Activated gamma-delta T cell treated with Interleukin-2 at 50 U/mL for 16 hours (primary cell): ENCODE measurements at places on chromosomes 11 and 22.

DNA sequence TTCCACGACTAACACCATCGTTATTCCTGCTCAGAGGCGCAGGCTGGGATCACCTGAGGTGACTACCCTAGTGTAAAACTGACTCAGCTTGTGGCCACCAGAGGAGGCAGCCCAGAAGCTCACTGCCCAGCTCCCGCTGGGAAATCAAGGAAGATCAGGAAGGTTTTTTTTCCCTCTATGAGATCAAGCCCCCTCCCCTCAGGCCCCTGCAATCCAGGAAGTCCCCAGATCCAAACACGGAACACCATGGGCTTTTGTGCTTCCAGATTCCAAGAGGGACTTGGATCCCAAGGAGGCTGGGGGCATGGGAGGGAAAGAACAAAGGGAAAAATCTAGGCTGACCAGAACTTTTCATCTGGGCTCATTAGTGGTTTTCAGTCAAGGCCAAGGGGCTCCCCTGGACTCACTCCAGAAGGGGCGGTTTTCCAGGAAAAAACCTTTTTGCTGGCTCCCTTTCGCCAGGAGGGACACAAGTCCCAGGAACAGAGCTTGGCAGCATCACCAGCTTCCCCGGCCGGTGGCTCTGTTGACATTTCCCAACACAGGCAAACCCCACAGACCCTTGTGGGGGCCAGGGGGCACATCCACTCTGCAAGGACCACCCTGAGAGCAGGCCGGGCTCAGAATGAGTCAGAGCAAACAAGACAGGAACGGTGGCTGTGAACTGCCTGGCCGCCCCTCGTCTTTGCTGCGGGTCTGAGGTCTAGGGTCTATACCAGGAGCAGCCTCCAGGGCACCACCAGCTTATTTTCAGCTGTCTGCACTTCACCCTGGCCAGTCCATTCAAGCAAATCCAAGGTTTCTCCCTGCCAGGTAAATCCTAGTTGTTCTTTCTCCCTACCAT lies 36.8 kb downstream of the MYH9 start:
- no peak for DNase-seq

DNA sequence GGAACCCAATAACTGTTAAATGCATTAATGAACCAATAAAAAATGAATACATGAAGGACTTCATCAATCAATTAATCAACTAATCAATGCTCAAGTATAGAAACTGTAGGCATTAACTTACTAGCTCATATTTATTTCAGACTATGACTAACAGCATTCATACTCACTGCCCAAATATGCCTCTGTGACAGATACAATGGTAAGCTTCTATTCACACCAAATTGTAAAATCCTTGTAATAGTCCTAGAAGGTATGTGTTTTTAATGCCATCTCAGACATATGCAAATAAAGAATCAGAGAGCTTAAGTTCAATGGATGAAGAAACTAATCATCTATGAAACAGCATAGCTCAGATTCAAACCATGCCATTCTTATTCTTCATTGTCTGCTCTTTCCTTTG lies 1253.6 kb upstream of the TENM4 start:
- no peak for DNase-seq

DNA sequence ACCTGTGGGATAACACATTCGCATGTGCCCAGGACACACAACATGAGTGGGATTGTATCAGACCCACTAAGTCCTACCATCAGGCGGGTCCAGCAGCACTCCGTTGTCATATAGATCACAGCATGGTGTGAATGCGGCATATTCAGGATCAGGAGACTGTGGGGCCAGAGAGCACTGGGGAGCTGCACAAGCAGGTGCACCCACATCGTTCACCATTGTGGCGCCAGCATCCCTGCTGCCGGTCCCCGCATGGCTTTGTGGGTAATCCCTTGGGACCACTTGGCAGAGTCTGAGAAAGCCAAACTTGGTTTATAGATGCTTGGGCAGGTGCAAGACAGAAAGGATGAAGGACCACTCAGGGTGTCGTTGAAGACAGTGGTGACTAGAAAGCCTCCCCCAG lies 201.6 kb upstream of the B3GAT1 start:
- no peak for DNase-seq

- DNase-seq = no peak
Measured at GRCh38 chr11:8652140-8652539, 30.3 kb downstream of the TRIM66 start.

GRCh38 chr11:126914166-126914565 lies 86.4 kb downstream of the KIRREL3 start:
- no peak for DNase-seq

DNA sequence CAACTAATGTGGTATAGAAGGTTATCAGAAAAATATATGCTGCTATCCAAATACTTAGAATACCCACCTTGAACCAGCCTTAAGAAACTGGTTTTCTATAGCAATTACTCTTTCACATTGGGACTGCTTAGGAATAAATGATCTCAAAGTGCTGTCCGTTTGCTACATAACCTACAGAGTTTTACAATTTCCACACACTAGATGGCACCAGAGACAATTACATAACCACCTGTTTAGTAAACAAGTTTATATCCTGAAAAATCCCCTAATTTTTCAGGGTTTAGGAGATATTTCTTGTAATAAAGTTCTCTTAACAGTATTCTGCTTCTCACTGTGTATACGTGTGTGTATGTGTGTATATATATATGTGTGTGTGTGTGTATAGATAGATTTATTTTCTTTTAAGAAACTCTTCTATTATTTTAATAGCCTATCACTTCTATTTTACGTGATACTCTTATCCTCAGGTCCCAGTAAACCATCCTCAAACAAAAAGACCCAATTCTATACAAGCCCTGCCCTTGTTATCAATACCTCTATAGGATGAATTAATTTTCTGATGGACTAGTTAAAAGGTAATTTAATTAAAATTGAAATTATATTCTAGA lies 6.7 kb upstream of the OR5I1 start:
- DNase-seq = no peak

DNA sequence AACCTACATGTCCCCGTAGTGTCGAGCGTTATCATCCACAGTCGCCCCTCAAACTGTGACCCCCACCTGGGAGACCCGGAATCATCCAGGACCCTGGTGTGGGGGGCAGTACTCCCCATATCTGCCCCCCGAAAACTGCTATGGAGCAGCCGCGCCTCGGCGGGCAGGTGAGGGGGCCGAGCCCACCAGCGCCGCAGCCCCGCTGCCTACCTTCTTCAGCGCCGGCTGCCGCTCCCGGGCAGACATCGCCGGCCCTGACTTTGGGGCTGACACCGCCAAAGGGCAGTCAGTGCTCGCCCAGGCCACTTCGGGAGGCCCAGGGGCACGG lies 825 bp downstream of the ARHGAP20 start:
- no peak for DNase-seq

DNA sequence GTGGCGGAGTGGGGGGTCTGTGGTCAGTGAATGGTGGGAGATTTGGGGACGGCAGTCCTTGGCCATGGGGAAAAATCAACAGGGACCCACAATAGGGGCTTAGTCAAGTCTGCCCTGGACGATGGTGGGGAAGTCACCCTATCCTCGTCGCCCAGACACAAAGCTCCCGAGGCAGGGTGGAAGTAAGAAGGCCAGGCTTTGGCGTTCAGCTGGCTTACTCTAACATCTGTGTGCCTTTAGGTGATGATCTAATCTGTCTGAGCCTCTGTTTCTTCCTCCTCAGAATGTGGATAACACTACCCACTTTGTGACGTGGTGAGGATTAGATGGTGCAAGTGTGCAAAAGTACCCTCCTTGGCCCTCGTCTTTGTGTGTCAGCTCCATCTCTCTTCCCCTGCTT lies 192.2 kb downstream of the ST3GAL4 start:
- no peak for DNase-seq

DNA sequence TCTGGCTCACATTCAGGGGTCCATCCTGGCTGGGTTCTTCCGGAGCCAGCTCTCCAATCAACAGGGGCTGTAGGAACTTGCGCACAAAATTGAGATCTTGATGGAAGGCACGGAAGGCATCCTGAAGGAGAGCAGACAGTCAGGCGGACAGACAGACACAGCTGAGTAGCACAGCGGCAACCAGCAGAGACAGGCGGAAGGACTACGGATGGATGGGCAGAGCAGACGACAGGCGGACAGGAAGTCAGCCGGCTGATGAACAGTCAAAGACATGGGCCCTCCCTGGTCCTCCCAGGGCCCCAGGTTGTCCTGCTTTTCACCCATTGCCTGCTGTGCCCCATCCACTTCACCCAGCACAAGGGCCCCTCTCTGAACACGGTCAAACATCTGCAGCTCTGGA lies 11.3 kb downstream of the FADS3 start:
- no peak for DNase-seq

GRCh38 chr22:21657360-21658032 lies 8.3 kb upstream of the PPIL2 start:
- peak; percentile 68 for DNase-seq

DNA sequence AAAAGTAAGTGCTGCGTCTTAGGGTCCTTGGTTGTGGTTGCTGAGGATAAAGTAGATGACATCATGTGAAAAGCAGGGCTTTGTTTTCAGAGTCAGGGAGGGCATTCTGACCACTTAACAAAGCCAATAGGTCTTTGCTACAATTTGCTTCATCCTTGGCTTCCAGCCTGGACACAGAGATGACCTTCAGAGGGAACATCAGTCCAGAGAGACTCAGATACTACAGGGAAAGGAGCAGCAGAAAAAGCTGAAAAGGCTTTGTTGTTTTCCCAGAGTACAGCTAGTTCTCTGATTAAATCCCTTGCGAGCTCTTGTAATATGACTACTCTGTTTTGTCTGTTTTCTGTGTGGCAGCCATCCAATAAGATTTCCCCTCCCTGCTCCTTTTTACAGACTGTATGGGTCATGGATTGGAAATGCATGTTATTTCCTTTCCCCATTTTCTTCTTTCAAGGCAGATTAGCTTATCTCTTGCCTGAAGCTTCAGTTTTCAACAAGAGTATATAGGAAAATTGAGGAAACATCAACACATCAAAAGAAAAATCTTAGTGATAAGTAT lies 31.9 kb downstream of the ATG13 start:
- no peak for DNase-seq

- no peak for DNase-seq
Measured at GRCh38 chr11:114308689-114309089, 12.5 kb downstream of the NNMT start.

DNA sequence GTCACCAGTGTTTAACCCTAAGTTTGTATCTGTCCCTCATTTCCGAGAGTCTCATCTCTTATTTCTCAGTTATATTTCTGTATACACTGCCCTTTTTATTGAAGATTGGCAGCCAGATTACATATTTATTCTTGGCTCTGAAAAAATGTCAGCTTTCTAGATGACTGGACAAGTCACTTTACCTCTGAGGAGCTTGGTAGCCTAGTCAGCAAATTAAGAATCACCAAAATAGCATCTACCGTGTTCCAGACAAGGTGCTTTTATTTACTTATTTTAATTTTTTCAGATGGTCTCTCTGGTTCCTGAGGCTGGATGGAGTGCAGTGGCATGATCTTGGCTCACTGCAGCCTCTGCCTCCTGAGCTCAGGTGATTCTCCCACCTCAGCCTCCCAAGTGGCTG lies 5.6 kb upstream of the RBM4 start:
- DNase-seq = no peak

DNA sequence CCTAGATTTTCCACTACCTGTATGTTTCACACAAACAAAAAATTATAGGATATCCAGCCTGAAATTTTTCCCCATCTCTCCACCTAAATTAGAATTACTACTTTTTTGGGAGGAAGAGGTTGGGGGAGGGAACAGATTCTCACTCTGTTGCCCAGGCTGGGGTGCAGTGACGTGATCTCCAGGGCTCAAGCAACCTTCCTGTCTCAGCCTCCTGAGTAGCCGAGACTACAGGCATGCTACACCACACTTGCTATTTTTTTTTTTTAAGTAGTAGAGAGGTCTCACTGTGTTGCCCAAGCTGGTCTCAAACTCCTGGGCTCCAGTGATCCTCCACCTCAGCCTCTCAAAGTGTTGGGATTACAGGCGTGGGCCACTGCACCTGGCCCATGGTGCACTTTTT lies 9.5 kb downstream of the JAML start:
- DNase-seq = no peak

GRCh38 chr11:132244846-132245245 lies 874.4 kb downstream of the NTM start:
- no peak for DNase-seq

- no peak for DNase-seq
Measured at GRCh38 chr11:93166194-93166593, 31.6 kb downstream of the SLC36A4 start.

GRCh38 chr11:66239998-66240780 lies 28.2 kb upstream of the RAB1B start:
- no peak for DNase-seq
